ENCODE measurements at places on chromosomes 13 and 19.

GRCh38 chr19:48041877-48042580 is 1.9 kb downstream of the CABP5 start:
- no peaks in the 10 kb centered on the region for H3K4me1 ChIP-seq
- no peak overlapping the region for H3K27ac ChIP-seq
- DNase-seq, result no peak
- no peaks in the 10 kb centered on the region for H3K36me3 ChIP-seq

DNA sequence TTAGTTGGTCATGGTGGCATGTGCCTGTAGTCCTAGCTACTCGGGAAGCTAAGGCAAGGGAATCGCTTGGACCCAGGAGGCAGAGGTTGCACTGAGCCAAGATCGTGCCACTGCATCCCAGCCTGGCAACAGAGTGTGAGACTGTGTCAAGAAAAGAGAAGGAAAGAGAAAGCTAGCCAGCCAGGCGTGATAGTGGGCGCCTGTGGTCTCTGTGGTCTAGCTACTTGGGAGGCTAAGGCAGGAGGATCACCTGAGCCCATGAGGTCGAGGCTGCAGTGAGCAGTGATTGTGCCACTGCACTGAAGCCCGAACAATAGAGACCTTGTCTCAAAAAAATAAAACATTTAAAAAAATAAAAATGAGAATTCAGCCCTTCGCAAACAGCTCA is 33.3 kb downstream of the TIMM13 start:
- no peak for DNase-seq
- H3K36me3 ChIP-seq, result no peaks in the 10 kb centered on the region
- H3K27ac ChIP-seq, result no peak overlapping the region
- peaks cover 34% of the 10 kb centered on the region for H3K27me3 ChIP-seq
- no peaks in the 10 kb centered on the region for H3K4me1 ChIP-seq

GRCh38 chr13:91056746-91057145 is 290.7 kb upstream of the MIR17HG start:
- no peaks in the 10 kb centered on the region for H3K27me3 ChIP-seq
- no peaks in the 10 kb centered on the region for H3K36me3 ChIP-seq
- no peaks in the 10 kb centered on the region for H3K4me1 ChIP-seq
- no peak overlapping the region for H3K27ac ChIP-seq
- DNase-seq, result no peak

- no peak for DNase-seq
- H3K4me1 ChIP-seq, result peaks cover 9% of the 10 kb centered on the region
- no peak overlapping the region for H3K4me3 ChIP-seq
- H3K36me3 ChIP-seq, result no peaks in the 10 kb centered on the region
Measured at GRCh38 chr13:111043575-111043982, 71.5 kb upstream of the ARHGEF7 start.

DNA sequence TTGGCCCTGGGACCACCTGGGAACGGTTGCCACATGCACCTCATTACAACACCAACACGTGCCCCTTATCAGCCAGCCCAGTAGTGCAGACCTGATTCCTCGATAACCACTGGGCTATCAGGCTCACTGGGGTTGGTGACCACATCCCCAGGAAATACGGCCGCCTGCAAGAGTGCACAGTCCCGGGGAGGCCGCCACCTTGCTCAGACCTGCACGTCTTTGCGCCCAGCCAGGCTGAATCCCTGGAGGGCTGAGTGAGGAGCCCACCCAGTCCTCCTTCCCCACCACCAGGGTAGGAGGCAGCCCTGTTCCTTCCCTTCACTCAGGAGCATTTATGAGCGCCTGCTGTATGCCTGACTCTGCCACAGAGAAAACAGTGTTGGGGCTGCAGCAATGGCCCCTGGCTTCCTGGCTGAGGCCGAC is 67.8 kb downstream of the CEBPG start:
- no peaks in the 10 kb centered on the region for H3K27me3 ChIP-seq
- H3K4me3 ChIP-seq, result no peak overlapping the region
- no peak for DNase-seq
- H3K27ac ChIP-seq, result no peak overlapping the region
- H3K4me1 ChIP-seq, result no peaks in the 10 kb centered on the region

DNA sequence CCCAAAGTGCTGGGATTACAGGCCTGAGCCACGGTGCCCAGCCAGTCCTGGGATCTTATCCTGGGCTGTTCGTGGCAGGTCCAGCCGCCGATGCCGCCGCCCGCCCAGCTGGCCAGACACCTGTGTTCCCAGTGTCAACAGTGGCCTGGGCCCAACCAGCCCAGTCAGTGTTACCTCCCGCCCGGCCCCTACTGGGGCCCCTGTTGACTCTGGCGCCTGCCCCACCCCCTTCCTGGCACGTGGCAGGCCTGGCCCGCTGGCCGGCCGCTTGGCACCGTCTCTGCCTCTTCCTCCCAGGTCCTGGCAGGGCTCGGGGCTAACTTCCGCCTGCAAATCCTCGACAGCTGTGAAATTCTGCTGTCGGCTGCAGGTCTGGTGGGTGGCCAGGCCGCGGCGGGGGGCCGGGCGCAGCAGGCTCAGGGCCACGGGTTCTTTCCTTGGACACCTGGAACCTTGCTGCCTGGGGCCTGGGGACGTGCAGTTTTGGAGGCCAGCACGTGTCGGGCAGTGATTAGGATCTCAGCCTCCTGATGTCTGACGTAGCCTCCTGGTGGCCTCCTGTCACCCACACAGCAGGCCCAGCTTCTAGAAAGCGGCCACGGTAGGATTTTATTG is 9.1 kb downstream of the ARID3A start:
- no peak for DNase-seq
- H3K27me3 ChIP-seq, result no peaks in the 10 kb centered on the region
- H3K27ac ChIP-seq, result peak overlapping the region; percentile 54
- no peak overlapping the region for H3K4me3 ChIP-seq

DNA sequence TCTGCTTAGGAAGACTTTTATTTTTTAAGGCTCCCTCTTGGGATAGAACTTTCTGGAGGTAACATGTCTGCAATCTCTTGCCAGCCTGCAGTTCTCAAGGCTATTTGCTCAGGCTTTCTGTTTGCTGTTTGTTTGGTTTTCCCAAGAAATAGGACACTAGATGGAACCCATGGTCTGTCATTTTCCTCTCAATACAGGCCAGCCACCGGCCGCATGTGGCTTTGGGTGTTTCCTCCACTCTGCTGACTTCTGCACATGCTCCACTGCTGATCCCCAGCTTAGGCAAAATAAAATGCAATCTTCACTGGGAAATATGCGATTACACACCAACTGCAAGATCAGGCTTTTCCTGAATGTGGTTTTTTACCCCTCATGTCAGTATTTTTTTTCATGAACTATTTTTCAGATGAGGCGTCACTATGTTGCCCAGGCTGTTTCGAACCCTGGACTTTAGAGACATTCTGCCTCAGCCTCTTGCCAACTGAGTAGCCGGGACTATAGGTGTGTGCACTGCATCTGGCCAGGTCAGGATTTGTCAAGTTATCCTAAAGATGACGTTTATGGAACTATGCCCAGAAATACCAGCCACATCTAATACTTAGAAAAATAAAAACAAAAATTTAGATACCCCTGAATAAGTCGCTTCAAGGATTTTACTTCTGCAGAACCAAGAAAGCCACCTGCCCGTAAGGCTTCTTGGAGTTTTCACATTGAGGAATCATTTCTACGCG is 94.3 kb upstream of the PABPC3 start:
- DNase-seq, result no peak
- H3K4me1 ChIP-seq, result no peaks in the 10 kb centered on the region
- no peak overlapping the region for H3K4me3 ChIP-seq
- H3K27ac ChIP-seq, result no peak overlapping the region
- H3K36me3 ChIP-seq, result no peaks in the 10 kb centered on the region

DNA sequence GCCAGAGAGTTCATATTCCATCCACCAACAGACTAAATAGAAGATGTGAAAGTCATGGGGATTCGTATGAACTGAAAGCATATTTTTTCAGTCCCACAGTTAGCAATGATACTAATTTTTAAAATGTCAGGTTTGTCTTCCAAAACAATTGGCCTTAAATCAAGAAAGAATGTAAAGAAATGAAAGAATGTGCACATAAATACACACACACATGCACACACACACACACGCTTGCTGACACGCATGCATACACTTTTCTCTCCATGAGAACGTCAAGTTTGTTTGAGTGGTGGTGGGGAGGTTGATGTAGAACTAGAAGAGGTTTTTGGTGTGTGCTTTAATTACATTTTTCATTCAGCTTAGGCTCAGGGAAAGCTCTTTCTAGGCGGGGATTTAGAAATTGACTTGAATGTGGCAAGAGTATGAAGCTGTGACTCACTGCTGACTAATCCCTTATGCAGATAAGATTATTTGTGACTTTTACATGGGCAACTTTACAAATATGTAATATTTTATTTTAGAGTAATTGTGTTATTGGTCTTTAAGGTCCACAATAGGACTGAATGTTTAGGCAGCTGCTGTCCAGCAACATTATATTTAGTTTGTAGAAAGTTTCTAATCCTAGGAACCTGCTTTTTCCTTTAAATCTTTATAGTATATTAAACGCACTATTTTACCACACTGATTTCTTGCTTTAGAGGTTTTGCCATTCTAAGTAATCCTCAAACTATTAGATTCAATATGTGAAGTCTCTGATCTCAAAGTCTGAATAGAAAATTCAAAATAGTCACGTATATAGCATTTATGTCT is 18.8 kb downstream of the FLT1 start:
- H3K4me1 ChIP-seq, result peaks cover 7% of the 10 kb centered on the region
- no peak overlapping the region for H3K27ac ChIP-seq
- DNase-seq, result no peak
- H3K4me3 ChIP-seq, result no peak overlapping the region
- H3K27me3 ChIP-seq, result peaks cover 16% of the 10 kb centered on the region
- H3K36me3 ChIP-seq, result no peaks in the 10 kb centered on the region

DNA sequence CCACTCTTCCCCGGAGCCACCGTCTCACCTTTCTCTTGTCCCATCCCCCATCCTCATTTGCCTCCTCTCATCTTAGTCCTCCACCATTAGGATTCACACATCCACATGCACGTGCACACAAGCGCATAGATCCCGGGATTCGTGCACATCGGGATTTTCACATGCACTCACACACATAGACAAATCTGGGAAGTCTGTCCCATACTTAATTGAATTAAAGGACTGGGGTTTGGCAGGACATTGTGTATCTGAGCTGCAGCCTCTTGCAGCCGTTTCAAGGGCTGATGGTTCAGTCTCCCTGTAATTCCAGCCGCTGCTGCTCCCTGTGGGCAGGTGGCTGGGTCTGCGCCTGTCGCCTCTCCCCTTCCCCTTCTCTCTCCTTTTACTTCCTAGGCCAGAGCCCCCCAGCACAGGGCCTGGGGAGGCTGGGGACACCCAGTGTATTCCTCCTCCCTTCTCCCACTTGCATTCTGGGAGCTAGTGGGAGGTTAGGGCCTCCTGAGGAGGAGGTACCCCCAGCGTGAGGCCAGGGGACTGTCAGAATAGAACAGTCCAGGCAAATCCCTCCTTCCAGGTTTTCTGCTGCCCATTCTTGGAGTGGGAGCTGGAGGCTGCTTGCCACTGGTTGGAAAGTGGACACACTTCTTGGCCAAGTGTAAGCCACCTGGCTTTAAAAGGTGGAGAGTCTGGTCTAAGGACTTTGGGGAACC is 43.6 kb downstream of the LYL1 start:
- H3K27ac ChIP-seq, result peak overlapping the region; percentile 23
- H3K27me3 ChIP-seq, result no peaks in the 10 kb centered on the region
- no peaks in the 10 kb centered on the region for H3K36me3 ChIP-seq
- no peak for DNase-seq
- peaks cover 93% of the 10 kb centered on the region for H3K4me1 ChIP-seq
- no peak overlapping the region for H3K4me3 ChIP-seq

- no peaks in the 10 kb centered on the region for H3K27me3 ChIP-seq
- no peak overlapping the region for H3K4me3 ChIP-seq
- H3K36me3 ChIP-seq, result no peaks in the 10 kb centered on the region
- H3K4me1 ChIP-seq, result peaks cover 21% of the 10 kb centered on the region
- no peak for DNase-seq
- H3K27ac ChIP-seq, result no peak overlapping the region
Measured at GRCh38 chr13:31896427-31896826, 135.1 kb upstream of the FRY start.

DNA sequence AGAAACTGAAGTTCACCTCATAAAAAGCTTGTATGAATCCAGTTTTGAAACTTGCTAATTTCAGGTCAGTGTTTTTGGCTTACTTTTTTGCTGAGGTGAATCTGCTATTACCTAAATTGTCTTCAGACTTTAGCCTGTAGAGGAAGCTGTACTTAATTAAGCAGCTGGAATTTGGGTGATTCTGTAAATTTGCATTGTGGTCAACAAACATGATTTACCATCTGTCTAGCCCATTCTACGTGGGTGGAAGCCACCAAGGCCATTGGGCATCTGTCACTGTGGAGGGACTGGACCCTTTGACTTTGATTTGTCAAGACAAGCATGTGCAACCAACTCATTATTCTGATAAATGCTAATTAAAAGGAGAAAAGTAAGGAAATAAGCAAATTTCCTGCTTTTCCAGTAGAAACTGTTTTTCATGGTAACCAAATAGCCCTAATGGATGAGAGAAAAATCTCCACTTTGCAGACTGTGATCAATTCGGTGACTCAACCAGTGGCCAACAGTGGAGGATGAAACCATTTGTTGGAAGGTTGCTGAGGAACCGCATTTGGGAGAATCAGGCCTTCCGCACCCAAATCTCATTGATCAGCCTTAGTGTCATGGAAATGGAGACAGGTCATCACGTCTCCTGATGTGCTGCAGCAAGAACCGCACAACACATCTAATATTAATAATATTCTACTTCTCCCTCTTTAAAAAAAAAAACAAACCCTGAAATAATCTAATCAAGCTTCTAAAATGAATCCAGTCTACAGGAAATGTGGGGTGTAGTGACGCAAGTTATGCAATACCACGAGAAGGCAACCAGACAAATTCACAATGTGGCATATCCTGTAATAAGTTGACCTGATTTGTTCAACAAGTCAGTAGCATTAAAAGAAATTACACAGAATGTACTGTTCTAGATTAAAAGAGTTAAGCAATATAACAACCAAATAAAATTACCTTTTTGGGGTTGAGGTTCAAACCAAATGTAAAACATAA is 54.3 kb downstream of the GARRE1 start:
- H3K4me3 ChIP-seq, result no peak overlapping the region
- no peak for DNase-seq
- H3K27me3 ChIP-seq, result no peaks in the 10 kb centered on the region
- peak overlapping the region; percentile 76 for H3K27ac ChIP-seq

GRCh38 chr13:40484974-40485373 is 181.5 kb downstream of the FOXO1 start:
- H3K4me1 ChIP-seq, result peaks cover 3% of the 10 kb centered on the region
- no peak overlapping the region for H3K4me3 ChIP-seq
- DNase-seq, result no peak
- H3K27me3 ChIP-seq, result no peaks in the 10 kb centered on the region
- peak overlapping the region; percentile 37 for H3K27ac ChIP-seq

Data from esophagus squamous epithelium (tissue), 5 donors.